ENCODE measurements at places on chromosomes 1 and 21.

DNA sequence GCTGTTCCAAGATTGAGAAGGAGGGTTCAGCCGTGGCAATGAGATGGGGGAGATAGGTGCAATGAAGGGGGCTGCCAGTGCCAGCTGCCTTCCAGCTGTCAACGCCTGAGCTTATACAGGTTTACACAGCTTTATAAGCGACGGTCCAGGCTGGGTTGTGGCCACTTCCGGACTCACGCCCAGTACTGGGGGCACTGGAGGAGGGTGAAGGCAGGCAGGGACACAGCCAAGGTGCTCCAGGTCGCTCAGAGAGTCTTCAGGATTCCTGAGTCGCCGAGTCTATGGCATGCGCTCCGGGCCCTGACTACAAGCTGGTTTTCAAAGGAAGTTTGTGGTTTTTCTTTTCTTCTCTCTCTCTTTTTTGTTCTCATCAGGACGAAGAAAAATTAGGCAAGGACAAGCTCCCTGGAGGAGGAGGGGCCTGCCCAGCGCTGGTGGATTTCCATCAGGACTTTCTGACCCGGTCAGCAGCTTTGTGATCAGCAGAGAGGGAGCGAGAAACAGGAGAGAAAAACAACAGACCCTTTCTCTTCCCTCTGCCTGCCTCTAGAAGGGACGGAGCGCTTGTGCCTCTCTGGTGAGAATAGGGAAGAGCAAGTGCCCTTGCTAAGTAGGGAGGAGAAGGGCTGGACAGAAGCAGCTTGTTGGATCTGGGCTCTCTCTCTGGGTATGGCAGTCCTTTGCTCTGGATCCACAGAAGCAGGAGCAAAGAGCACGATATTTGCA is at the start of gene MINDY1:
MINDY1 (minus strand) TSS at position 576 of the 726 bp plus-strand sequence. CDS start 4,285 bp downstream, outside the sequence.
- peak; percentile 93 for DNase-seq

DNA sequence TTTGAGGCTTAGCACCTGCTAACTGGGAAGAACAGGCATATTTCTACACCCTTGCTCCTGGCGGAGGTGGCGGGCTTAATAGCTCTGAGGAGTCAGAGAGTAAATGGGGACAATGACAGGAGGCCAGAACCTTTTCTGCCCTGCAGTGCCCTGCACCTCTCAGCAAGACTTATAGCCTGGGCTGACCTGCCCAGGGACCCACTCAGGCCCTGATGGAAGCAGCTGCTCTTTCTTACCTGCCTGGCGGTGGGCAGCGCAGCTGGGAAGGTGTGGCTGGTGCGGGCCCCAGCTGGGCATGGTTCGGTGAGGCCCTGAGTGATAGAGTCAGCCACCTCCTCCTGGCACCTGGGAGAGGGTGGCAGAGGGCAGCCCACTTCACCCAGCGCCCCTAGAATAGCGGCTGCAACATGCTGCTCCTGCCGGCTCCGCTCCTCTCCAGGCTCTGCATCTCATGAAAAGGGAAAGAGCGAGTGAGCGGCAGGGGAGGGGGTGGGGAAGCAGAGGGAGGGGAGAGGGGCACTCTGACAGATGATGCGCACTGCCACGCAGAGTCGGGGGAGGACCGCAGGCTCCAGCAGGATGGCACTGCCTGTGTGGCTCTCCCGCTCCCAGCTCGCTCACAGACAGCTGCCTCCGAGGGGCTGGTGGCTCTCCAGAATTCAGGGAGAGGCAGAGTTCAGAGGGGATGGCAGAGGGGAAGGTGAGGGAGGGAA is at the start of gene RGS8:
RGS8 (minus strand) TSS at position 472 of the 713 bp plus-strand sequence. CDS start 14,938 bp downstream, outside the sequence.
- no peak for DNase-seq

DNA sequence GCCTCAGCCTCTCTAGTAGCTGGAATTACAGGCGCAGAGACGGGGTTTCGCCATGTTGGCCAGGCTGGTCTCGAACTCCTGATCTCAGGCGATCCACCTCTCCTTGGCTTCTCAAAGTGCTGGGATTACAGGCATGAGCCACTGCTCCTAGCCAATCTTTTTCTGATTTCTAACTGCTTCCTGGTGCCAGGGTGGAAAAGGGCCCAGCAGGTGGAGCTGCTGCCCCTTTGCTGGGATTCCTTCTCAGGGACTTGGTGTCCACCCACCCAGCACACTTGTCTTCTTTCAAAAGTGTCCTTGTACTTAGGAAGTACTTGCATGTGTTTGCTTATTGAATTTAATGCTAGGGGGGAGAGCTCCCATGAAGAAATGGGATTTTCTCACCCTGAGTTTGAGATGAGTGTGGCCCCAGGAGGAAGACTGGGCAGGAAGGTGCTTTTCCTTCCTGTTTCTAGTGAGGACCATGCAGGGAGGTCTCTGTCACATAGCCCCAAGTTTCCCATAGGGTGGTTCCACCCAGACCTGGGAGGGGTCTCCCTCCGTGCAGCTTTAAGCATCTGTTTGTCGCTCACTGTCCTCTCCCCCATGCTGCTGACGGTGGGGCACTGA is 14.2 kb downstream of the UTP11 start:
- DNase-seq, result peak; percentile 66

DNA sequence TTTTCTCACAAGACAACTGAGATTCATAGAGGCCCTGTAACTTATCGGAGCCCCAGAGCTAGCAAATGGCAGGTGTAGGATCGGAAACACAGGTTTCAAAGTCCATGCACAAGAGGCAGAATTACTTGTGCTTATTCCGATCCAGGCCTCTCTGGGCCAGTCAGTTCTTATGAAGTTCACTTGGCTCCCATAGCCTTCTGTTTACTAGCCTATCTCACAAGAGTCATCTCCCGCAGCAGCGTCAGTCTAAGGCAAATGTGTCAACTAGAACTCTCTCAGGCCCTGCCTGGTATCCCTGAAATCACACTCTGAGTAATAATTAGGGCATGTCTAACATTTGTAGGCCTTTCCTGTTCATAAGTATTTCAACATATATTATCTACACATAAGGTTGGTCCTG is 43.3 kb downstream of the PHC2 start:
- DNase-seq, result no peak

- no peak for DNase-seq
Observed at GRCh38 chr1:43382027-43382779, 7.4 kb downstream of the MED8 start.

DNA sequence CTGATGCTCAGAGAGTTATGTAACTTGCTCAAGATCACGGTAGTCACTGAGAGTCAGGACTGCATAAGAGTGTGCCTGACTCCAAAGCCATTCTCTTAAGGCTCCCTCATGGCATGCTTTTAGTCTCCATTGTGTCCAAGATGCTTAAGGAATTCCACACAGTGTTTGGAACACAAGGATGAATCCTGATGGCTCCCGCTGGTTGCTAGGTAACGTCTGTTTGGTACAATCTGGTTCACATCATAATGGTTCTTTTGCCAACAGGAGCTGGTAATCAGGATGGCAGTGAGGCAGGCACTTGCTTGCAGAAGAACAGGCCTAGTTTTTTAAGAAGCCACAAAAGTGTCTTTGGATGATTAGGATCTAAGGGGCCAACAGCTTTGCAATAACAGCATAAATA is 436.5 kb upstream of the DAB1 start:
- no peak for DNase-seq

Data from hematopoietic multipotent progenitor cell treated with erythropoietin and hydrocortisone succinate and interleukin-3 and kit ligand, for 4 days (in vitro differentiated cells).